ENCODE measurements at places on chromosomes 13 and 19. TPM values are rescaled to one million over a fixed set of nuclear protein-coding genes. Genes with fewer than 3 reads are reported as not detected.

RAB3A gene
- 12.3 TPM for total RNA-seq

CACNG8 gene
- total RNA-seq = 0.32 TPM

CEACAM8 gene
- total RNA-seq = not detected

ZNF99 gene
- total RNA-seq = not detected

VMAC gene
- total RNA-seq = 15.2 TPM

GARIN5A gene
- not detected for total RNA-seq
